Right atrium auricular region (tissue), 2 donors: ENCODE measurements at places on chromosomes 7 and 10. TPM values are rescaled to one million over a fixed set of nuclear protein-coding genes. Genes with fewer than 3 reads are reported as not detected.

NPSR1 gene
- total RNA-seq: not detected

DDX50 gene
- 22.3 TPM for total RNA-seq

DNA sequence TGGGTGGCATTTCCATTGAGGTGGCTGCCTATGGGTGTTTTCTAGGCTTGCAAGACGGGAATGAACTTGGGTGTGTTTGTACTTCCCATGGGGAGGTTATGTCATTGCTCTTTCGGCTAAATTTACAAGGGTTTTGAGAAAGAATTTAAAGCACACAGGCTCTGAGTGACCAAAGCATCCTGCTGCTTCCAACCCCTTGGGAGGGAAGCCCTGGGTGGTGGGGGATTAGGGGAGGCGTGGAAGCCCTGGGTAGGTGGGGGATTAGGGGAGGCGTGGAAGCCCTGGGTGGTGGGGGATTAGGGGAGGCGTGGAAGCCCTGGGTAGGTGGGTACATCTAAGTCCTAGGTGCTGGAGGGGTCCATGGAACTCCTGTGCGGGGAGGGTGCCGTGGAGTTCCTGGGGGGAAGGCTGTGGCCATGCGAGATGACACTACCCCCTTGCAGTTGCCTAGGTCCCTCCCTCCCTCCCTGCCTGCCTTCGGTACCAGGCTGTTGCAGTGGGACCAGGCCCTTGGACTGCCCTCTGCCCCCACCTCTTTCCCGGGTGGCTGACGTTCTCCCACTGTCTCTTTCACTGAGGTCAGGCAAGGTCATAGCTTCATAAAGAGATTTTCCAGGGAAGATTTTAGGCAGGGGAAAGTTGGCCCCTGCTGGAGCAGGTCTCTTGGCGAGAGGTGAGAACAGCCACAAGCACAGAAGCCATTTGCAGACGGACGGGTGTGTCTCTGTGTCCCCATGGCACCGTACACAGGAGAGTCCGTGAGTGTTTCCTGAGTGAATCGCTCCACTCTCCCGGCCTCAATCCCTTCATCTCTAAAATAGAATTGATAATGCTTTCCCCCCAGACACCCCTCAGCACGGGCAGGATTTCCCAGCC, 19.5 kb downstream of the PRF1 start:
- no peak for DNase-seq

DNA sequence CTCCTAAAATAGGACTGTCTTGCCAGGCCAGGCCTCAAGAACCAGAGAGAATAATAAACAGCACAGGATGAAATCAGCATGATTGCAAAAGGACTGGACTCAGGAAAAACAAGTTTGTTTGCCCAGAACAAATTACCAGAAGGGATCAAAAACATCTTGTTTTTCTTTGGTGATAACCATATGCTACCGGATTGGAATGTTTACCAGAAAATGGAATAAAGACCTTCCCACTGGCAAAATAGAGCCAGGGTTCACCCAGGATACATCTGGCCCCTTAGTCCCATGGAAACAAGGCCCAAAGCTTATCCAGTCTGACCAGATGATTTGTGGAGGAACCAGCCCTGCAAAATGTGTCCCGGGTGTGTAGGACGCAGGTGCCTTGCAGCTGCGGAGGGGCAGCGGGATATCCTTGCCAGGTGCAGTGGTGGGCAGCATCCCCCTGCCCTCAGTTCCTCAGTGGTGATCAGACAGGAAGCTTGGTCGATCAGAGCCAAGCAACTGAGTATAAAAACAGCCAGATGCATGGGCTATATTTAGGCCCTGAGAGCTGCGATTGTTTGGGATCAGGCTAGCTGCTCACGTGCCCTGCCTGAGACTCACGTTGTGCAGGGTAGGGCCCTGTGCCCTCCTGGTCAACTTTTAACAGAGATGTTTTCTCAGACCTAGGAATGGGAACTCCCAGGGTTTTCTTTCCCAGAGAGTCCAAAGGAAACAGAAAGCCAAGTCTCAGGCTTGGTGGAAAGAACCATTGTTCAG, 4.6 kb upstream of the ZNF22 start:
- DNase-seq: no peak

DNA sequence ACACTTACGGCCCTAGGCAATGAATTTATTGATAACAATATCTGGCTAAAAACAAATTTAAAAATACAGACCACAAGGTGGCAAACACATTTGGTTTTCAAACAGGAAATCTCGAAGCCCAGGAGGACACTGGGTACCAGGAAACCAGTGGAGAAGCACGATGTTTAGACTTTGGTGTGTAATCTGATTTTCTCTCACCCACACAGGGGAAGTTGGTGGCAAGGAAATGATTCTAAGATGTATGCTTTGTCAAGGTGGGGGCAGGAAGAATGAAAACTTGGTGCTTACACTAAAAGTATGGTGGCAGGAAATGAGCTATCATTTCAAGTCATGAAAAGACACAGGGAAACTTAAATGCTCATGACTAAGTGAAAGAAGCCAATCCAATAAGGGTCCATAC, 113.2 kb upstream of the ANKRD1 start:
- DNase-seq: no peak

DNA sequence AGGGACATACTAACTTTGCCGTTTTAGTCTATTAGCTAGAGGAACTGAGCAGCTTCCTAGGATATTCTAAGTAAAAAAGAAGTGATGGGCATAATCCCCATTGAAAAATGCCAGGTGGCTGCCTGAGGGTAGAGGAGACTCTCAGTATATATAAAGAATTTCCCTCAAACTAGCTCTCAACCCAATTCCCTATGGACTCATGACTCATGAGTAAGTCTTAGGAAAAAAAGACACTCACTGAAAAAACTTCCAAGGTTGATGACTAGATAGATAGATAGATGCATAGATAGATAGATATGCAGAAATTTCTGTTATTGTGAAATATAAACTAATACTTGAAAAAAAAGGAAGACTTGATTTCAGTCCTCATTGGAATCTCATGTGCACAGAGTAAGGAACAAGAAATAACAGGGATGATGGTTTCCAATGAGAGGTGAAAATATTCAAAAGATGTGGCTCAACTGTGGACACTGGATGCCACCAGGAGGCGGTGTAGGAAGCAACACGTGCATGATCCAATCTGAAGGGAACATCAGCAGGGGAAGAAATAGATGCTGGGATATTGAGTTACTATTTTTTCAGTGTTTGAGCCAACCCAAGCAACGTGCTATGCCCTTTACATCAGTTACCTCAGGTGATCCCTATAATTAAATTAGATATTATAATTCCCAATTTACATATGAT, 711.0 kb upstream of the LRRTM3 start:
- no peak for DNase-seq

DNA sequence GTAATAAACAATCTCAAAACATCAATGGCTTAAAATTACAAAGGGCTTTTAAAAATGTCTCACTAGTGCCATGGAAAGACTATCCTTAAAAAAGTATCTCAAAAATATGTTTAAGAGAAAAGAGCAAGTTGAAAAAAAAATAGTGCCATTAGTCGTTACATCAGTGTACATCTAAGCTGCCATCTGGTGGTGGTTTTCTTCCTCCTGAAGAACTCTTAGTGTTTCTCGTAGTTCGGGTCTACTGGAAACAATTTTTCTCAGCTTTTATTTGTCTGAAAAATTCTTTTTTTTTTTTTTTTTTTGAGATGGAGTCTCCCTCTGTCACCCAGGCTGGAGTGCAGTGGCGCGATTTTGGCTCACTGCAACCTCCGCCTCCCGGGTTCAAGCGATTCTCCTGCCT, 5.9 kb upstream of the GARIN1A start:
- no peak for DNase-seq

DNA sequence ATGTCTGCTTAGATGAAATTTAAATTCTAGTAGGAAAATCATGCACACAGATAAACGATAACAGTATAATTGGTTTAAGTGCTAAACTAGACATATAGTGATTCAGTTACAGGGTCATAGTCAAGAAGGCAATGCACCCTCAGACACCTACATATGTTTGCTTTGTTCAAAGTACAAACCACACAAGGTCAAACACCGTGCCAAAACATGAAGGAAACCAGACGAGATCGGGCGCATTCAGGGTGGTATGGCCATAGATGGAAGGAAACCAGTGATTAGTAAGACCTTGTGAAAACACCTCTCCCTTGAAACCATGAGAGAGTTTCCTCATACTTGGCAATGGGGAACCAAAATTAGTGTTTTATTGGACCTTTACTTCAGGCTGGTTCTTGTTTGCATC, 906.9 kb downstream of the PCDH15 start:
- DNase-seq: no peak
